ENCODE measurements at places on chromosomes 7 and 10.

DNA sequence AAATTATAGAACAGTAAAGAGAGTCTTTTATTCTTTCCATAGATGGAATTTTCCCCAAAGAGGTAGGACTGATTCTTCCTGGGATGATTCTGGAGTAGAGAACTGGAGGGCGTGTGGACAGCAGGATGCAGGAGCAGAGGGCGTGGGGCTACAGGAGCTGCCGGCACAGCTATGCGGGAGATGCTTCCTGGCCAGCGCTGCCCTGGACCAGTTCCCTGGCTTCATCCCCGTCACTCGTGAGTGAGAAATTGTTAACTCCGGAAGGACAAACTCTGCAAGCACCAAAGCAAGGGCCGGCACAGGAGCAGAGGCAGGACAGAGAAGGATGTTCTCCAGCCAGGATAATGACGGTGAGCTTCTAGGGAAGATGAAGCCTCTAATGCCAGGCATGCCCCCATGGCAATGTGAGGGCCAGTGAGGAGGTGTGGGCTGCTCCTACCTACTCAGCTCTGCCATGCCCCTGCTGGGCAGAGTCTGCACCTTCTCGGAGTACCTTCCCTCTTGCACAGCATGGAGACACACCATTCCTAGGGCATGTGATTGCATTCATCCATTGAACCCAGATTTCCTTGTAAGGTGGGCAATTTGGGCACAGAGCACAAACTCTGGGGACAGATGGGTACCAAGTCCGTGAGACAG, 760.9 kb upstream of the IGFBP3 start:
- no peak for DNase-seq

DNA sequence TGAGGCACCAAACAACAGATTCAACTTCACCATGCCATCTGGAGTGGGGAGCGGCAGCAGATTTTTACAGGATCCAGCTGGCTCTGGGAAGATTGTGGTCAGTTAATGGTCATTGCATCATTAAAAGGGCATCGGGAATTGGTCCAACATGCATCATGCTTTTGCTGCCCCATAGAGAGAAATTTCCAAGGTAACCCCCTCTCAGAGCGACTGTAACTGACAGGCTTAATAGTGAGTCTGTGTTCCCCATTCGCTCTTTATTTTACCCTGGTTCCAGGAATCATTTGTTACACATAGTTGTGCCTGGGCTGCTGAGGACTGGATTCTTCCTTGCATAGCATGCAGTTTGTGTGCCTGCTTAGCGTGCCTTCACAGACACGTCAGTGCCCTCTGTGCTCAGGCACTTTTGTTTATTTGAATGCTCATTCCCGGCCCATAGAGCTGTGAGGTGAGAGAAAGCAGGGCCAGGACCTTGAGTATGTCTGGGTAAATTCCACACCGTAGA, 49.9 kb downstream of the CDHR3 start:
- no peak for DNase-seq

- no peak for DNase-seq
Observed at GRCh38 chr10:97505152-97505551, 6.4 kb downstream of the UBTD1 start.

GRCh38 chr7:4234886-4235285, 447.2 kb upstream of the FOXK1 start:
- DNase-seq = no peak

- no peak for DNase-seq
Observed at GRCh38 chr10:13102002-13102794, 2.2 kb downstream of the OPTN start.

DNA sequence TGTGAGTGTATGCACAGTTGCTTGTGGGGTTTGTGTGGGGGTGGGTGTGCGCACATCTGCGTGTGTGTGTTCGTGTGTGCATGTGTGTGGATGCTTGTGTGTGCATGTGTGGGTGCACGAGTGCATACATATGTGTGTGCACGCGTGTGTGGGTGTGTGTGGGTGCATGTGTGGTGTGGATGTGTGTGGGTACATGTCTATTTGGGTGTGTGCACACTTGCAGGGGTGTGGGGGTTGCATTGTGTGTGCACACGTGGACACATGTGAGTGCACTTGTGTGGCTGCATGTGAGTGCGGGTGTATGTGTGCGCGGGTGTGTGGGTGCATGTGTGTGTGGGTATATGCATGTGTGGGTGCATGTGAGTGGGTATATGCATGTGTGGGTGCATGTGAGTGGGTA, 73.7 kb downstream of the NKX6-2 start:
- DNase-seq = no peak

DNA sequence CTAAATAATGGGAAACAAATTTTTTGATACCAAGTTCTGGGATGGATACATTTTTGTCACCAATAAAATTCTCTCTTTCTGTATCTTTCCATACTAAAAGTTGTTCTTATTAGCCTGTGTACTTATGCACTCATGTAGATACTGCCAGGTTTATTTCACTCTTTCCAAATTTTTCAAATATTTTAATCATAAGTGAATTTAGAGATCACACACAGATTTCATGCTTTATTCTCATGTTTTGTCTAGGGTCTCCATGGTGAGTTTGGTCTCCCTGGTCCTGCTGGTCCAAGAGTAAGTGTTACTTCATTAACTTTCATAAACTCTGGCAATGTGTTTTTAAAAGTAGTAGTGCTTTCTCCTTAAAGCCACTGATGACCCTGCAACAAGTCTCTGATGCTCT, 20.3 kb downstream of the COL1A2 start:
- no peak for DNase-seq

GRCh38 chr10:69202332-69202731, 17.8 kb upstream of the HKDC1 start:
- DNase-seq = no peak

DNA sequence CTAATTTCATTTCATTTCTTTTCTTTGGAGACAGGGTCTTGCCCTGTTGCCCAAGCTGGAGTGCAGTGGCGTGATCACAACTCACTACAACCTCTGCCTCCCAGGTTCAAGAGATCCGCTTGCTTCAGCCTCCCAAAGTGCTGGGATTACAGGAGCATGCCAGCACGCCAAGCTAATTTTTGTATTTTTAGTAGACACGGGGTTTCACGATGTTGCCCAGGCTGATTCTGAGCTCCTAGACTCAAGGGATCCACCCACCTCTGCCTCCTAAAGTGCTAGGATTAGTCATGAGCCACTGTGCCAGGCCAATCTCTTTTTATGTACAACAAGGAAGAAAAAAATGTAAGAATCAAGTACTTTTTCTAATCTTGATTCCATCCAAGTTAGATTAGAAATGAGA, 10.7 kb upstream of the KMT2E start:
- no peak for DNase-seq

DNA sequence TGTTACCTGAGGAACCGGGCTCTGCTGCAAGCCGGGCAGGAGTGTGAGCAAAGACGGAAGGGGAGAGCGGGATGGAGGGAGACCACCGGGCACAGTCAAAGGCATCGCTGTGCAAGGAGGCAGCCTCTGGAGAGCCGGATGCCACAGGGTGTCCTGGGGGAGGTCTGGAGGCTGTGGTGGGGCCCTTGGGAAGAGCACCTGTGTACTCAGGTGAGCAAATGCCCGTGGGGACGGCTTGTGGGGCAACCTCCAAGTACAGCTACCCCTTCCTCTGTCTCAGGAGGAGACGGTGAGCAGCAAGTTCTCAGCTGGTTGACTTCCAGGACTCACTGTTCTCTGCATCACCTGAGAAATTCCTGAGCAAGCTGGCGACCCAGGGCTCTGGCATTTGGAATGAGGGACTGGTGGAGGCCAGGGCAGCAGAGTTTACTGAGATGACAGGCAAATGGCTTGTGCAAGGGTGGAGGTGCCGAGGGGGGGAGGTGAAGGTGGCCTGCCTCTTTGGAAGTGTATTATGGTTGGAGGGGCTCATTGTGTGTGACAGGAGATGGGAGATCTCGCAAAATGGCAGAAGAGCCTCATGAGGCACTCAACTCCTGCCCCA, 345.2 kb upstream of the SHH start:
- no peak for DNase-seq

- no peak for DNase-seq
Observed at GRCh38 chr10:111338805-111339204, 262.0 kb downstream of the ADRA2A start.

Measured in amygdala (tissue), 56 donors.